Lower lobe of right lung (tissue), 2 donors: ENCODE measurements at places on chromosomes 2 and 18.

GRCh38 chr2:188449971-188450370 lies 158.3 kb downstream of the GULP1 start:
- no peak for DNase-seq

DNA sequence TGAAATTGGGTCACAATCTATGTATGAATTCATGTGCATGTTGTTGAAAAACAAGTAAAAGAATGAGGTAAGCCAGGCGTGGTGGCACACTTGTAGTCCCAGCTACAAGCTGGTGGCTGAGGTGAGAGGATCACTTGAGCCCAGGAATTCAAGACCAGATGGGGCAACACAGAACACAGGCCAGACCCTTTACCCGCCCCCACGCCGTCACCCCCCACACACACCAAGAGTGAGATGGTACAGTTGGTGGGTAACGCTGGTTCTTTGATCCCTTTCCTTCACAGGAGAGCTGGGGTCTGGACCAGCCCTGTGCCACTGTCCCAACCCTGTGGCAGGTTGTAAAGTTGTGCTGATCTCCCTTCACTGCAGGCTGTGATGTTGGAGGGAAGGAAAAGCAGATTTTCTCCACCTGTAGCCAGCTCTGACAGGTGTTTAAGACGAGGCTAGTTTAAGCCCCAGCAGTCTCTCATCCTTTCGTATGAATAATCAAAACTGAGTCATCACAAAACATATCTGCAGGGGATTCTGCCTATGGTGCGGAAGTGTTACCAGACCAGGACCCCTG lies 13.6 kb downstream of the B3GNT2 start:
- DNase-seq = no peak

GRCh38 chr2:152222975-152223637 lies 47.5 kb upstream of the STAM2 start:
- DNase-seq = no peak

DNA sequence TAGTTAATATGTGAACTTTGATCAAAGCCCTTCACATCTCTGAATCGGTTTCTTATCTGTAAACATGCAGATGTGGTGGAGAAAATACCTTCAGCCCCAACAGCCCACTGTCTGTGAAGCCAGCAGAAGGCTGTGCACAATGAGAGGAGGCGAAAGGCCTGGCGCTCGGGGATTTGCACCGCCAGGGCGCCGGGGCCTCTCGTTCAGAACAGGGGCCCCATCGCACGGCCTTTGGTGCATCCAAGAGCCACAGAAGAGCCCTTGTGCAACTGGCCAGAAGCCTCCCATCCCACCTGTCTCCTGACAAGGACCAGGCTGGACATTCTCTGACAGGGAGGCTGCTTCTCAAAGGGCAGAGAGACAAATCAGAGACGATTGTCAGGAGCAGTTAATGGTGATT lies 407.2 kb upstream of the MYT1L start:
- DNase-seq = no peak

DNA sequence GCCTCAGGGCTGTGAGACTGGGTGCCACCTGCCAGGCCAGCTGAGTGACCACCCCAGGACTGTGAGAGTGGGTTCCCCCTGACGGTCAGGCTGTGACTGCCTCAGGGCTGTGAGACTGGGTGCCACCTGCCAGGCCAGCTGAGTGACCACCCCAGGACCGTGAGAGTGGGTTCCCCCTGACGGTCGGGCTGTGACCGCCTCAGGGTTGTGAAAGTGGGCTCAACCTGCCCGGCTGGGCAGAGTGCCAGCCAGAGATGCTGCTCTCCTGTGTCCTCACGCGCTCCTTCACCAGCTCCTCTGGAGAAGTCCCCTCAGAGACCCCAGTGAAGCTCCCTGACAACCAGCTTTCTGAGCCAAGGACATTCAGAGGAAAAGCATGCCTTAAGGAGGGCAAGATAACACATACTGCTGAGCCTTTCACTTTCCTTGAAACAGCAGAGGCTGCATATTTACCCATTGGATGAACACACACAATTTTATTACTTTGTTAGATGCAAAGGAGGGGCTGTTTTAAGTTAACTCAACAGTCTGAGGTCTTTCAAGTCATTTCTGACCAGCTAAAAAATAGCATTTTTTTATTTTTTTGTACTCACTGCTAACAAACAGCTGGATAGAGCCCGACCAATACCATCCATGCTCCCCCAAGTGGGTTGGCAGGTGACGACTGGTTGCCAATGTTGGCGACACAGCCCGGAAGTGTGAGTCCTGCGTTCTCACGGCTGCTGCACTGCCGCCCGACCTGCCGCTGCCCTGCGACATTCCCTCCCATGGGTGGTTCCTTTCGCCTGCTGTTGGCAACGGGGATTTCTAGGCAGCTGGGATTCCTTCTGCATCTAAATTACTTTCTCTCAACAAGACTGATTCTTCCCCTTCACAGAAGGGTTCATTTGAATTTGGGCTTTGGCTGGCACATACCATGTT lies 70.7 kb downstream of the NDUFA10 start:
- DNase-seq = peak; percentile 38

GRCh38 chr2:140508756-140509155 lies 1622.1 kb downstream of the LRP1B start:
- DNase-seq = no peak

GRCh38 chr2:107303964-107304363 lies 418.0 kb upstream of the ST6GAL2 start:
- DNase-seq = no peak

- no peak for DNase-seq
These were observed 1615.2 kb upstream of the ACVR2A start for GRCh38 chr2:146229508-146230155.

- DNase-seq = no peak
These were observed 129.0 kb upstream of the PARD3B start for GRCh38 chr2:204416236-204416635.

GRCh38 chr2:126877861-126878565 lies 20.7 kb upstream of the TEX51 start:
- DNase-seq = peak; percentile 26

DNA sequence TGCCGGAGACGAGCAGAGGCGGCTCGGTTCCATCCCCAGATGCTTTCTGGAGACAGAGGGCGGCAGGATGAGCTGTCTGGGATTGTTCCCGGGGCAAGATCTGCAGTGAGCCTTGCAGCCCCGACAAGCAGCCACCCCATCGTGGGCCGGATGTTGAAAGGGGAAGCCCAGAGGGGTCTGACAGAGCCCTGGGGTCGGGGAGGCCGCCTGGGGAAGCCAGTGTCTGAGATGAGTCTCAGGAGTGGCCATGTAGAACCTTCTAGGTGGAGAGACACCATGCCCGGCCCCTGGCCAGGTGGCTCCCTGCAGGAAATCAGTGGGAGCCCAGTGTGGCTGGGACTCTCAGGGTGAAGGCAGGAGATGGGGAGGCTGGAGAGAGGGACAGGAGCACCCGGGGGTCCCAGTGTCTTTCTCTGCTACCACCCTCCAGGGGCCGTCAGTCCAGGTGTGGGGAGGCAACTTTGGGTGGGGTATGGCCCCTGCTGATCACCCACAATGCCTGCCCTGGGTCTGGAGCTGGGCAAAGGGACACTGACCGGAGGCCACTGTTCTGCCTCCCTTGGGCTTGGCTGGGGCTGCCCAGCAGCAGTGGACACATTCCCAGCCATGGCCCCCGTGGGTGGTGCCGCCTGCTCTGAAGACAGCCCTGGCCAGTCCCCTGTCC lies 128.3 kb upstream of the HS6ST1 start:
- no peak for DNase-seq

GRCh38 chr2:14628901-14629300 lies 3.6 kb upstream of the LRATD1 start:
- DNase-seq = peak; percentile 45

GRCh38 chr2:112277596-112278220 lies 2.3 kb downstream of the ZC3H6 start:
- DNase-seq = no peak

DNA sequence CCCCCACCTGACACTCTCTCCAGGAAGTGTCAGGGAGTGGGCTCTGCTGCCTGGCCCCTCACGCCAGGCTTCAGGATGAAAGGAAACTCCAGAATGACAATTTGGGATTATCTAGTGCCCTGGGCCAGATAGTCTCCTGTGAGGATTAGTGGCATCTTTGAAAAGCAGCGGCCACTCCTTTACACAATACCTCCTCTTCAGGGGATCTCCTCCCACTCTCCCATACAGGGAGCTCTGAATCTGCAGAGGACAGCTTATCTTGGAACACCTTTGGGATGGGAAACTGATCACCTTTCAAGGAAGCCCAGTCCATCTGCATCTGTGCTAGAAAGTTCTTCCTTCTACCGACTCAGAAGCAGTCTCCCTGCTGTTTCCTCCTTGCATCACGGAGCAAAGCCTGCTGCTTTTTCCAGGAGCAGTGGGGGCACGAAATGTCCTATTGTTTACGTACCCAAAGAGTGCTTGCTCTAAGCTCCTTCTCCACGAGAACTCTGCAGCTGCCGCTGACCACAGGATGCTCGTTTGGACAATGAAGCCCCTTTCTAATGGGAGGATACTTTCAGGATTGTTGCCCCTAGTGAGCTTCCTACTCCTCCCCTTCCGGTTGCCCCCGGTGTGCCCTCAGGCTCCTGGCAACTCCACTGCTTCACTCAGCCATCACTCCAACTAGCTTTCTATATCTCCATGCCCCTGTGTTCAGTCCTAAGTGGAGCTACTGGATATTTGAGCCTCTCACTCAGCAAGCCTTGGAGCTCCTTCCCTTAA lies 31.5 kb downstream of the SIX3 start:
- no peak for DNase-seq

DNA sequence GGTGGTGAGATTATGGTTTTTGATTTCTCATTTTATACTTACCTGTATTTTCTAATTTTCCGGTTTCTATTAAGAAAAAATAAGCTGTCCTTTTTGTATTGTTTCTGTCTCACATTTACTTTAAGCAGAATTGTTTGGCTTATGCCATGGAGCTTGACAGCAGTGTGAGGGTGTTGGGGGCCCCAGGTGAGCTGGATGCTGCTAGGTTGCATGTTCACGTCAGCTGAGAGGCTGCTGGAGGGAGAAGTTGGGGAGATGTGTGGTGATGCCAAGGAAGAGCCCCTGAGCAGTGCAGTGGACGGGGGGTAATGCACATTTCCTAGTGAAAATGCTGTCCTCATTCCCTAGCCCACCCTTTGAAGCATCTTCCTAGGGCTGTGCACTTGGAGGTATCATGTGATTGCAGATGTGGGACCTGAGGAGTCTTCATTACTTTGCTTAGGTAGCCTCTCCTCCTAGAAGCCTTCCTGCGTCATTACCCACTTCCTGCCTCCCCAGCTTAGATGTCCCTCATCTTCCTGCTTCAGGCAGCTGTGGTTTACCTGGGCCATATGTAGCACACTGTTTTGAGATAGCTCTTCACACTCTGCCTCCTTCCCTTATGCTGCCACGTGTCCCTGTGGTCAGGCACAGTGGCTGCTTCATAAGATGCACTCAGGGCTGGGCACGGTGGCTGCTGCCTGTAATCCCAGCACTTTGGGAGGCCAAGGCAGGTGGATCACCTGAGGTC lies 16.2 kb downstream of the ATG16L1 start:
- no peak for DNase-seq
